NT2/D1 (cell line): ENCODE measurements at places on chromosomes 3 and 15.

GRCh38 chr3:71912839-71913495, 128.0 kb upstream of the PROK2 start:
- DNase-seq, result no peak

GRCh38 chr15:71885390-71885789, 75.0 kb downstream of the NR2E3 start:
- DNase-seq, result no peak

DNA sequence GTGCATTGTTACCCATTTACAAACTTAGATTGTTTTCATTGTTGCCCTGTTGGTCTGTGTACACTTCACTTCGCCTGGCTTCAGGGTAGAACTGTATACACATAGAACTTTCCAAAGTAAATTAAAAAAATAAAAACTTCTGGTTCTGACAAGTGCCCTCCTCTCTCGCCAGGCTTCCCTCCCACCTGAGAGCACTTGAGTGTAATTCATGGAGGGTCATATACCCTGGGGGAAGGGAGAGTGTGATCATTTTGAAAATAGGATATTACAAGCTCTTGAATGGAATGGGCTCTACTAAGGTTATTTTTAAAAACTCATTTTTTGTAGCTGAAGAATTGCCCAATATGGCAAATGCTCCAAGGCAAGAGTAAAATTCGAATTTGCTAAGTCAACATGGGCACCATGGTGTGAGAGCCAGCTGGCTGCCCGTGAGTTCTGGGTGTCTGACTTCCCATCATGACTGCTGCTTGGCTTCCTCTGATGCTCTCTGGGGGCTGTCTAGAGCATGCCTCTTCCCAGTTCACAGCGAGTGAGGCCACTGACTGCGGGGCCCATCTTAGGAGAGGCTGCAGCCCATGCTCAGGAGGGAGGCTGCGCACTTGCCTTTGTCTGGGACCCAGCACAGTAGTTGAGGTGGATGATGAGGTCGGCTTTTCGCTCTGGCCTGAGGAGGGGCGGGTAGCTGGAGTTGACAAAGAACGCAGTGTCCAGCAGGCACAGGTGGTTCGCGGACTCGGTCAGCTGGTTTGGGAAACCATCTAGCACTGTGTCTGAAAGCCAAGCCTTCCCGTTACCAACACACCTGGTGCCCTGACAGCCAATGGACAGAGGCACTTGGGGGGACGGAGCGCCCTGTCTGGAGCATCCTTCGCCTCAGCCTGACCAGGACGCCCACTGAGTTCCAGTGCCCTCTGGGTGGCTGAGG, 13.1 kb upstream of the EHD4 start:
- DNase-seq, result no peak

DNA sequence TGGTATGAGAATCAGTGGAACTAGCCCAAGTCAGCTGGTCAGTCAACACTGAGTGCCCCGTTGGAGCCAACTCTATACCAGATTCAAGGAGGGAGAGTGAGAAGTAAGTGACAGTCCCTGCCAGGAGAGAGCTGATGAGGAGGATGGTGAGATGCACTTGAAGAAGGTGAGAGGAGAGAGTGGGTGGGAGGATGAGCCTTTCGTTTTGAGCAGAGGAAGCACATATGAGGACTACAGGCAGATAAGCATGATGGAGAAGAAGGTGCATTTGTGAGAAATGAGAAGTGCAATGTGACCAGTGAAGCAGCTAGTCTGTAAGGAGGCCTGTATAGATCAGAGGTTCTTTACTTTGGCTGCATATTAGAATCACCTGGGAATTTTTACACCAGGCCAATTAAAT, 40.4 kb downstream of the NME9 start:
- DNase-seq, result no peak

DNA sequence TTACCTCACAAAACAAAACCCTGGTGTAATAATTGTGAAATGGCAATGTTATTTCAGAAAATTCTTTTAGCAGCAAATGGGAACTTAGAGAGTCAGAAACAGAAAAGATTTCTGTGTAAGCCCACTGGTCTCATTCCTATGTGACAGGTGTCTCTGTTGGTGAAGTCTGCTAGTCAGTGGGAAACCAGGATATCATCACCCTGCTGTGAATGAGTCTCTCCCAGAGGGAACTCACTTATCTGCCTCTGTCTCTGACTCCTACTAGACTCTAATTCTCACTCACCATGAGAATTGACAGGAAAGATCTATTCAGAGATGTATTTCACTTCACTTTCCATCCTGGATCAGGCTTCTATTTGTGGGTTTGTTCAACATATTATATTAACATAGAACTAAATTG, 266.0 kb downstream of the EPHA3 start:
- DNase-seq, result no peak

DNA sequence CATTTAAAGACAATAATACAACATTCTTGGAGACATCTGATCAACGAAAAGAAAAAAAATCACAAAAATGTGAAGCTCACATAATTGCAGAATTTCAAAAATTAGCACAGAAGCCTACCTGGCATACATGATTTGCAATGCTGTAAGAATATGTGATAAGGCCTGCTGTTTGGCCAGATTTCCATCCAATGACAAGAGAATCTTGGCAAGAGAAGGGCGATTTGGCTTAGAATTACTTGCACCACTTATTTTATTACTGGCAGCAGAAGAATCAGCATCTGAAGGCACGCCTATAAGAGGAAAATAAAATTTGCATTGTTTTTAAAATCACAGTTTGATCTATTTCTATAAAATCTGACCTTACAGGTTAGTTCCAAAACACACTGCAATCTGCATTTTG, 70.3 kb upstream of the OCA2 start:
- DNase-seq, result no peak

GRCh38 chr3:15797642-15798303, at the start of gene ANKRD28:
Gene ANKRD28, minus strand, starts transcription at chr3:15797979. Its CDS starts 1,458 bp downstream, at chr3:15796521.
- no peak for DNase-seq

- no peak for DNase-seq
Measured at GRCh38 chr3:106088304-106088703, 219.5 kb upstream of the CBLB start.

- DNase-seq, result no peak
Measured at GRCh38 chr15:55912982-55913381, 80.4 kb downstream of the NEDD4 start.

- no peak for DNase-seq
Measured at GRCh38 chr15:93417631-93418030, 328.6 kb upstream of the RGMA start.

GRCh38 chr3:20739814-20740213, 553.8 kb upstream of the SGO1 start:
- no peak for DNase-seq

- no peak for DNase-seq
Measured at GRCh38 chr3:99845999-99846398, 28.3 kb downstream of the CMSS1 start.

DNA sequence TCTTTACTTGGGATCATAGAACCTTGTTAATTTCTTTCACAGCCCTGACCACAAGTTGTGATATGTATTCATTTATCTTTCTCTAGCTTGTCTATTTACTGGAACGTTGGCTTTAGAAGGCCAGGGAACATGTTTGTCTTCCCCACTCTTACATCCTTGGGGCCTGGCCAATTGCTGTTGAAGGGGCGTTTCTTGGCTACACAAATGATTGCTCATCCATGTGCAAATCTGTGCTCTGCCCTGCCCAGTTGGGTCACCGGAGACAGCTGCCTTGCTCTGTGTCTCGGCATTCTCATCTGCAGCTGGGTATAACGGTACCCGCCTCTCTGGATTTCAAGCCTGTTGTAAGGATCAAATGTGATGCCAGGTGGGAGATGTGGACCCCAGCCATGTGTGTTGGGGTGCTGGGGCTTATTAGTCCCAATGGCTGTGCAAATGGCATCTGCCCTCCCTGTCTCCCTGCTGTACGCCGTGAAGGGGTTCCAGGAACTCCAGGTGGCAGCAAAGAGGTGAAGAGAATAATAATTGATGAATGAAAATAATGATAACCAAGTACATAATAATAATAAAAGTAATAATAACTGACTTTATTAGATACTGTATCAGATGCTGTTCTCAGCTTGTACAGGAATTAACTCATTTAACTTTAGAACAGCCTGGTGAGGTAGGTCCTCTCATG, 24.0 kb upstream of the TLE3 start:
- DNase-seq, result no peak

- no peak for DNase-seq
Measured at GRCh38 chr3:72523429-72524151, 324.7 kb downstream of the SHQ1 start.
